ENCODE measurements at places on chromosomes 5 and 9. TPM values are rescaled to one million over a fixed set of nuclear protein-coding genes. Genes with fewer than 3 reads are reported as not detected.

DNA sequence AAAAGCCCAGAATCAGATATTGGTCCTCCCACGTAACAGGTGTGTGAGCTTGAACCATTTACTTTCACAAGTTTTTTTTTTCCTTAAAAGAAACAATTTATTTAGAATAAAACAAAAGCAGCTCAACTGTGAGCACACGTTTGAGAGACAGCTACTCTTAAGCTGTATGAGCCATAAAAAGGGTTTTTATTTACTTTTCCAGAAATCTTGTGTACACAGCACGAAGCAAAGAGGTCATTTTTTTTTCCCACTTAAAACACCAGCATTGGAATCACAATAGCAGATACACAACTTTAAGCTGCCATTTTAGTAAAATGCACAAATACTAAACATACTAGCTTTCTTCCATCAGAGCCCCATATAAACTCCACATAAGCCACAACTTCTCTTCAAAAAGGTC, 44.6 kb downstream of the JAKMIP2 start:
- no peak for DNase-seq

- DNase-seq = no peak
These were observed 86.9 kb upstream of the SH3PXD2B start for GRCh38 chr5:172541099-172541772.

Gene DDX4
- not detected for total RNA-seq

Gene COL23A1
- 0.08 TPM for total RNA-seq

Gene HACD4
- 5.8 TPM for total RNA-seq
